ENCODE measurements at places on chromosomes 11 and 22.

DNA sequence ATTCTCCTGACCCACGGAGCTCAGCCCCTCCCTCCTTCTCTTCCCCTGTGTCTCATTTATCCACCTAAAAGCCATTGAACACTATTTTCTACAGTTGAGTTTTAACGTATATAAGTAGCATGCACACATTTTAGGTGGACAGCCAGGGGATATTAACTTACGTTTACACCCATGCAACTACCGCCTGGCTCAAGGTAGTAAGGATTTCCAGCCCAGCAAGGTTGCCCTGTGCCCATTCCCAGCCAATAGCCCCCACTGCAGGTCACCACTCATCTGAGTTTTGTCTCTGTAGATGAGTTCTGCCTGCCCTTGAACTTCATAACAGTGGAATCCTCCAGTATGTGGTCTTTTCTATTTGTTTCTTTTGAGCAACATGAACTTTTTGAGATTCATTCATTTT is 65.4 kb downstream of the SMIM38 start:
- no peak for DNase-seq

DNA sequence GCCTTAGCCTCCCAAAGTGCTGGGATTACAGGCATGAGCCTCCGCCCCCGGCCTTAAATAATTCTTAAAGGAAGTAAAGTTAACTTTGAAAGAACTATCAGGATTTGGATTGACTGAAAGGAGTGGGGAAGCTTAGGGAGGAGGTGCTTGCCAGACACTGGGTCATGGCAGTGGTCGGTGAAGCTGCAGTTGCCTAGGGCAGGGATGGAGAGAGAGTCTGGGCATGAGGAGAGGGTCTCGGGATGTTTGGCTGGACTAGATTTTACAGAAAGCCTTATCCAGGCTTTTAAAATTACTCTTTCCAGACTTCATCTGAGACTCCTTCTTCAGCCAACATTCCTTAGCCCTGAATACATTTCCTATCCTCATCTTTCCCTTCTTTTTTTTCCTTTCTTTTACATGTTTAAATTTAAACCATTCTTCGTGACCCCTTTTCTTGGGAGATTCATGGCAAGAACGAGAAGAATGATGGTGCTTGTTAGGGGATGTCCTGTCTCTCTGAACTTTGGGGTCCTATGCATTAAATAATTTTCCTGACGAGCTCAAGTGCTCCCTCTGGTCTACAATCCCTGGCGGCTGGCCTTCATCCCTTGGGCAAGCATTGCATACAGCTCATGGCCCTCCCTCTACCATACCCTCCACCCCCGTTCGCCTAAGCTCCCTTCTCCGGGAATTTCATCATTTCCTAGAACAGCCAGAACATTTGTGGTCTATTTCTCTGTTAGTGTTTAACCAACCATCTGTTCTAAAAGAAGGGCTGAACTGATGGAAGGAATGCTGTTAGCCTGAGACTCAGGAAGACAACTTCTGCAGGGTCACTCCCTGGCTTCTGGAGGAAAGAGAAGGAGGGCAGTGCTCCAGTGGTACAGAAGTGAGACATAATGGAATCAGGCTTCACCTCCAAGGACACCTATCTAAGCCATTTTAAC is at the start of gene NNMT:
Gene NNMT (plus strand): TSS at position 724 of the 929 bp plus-strand sequence. CDS start 158 bp downstream, at position 882.
- no peak for DNase-seq

- DNase-seq: no peak
These were observed 13.9 kb downstream of the OVCH2 start for GRCh38 chr11:7692426-7692825.

- no peak for DNase-seq
These were observed 1263.2 kb downstream of the FAM181B start for GRCh38 chr11:81470446-81470845.

DNA sequence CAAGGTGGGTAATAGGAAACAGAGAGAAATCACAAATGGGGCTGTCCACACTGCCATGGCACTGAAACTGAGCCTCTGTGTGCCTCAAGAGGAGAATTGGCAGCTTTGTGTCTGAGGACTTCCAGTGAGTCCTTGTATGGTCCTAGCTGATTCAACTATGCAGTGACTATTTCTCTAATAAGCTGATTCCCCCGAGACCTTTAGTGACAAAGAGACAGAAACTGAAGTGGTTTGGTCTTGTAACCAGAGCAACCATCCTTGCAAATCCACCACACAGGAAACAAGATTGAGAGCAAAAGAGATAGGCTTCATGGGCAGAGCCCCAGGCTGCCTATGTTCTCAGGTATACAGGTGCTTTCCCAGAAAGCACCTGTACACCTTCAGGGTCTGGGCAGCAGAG is 1038.5 kb downstream of the NTM start:
- no peak for DNase-seq

- DNase-seq: no peak
These were observed 982.8 kb downstream of the NTM start for GRCh38 chr11:132353255-132353654.

GRCh38 chr22:38706101-38706900 is 557 bp downstream of the GTPBP1 start:
- no peak for DNase-seq

- DNase-seq: no peak
These were observed 67.3 kb downstream of the HIPK3 start for GRCh38 chr11:33324302-33324985.

GRCh38 chr11:32439501-32440210 is 4.3 kb upstream of the WT1 start:
- DNase-seq: no peak

- peak; percentile 69 for DNase-seq
These were observed 6.3 kb upstream of the KCNJ5 start for GRCh38 chr11:128884703-128885338.

- DNase-seq: no peak
These were observed 1484.4 kb downstream of the LRRC4C start for GRCh38 chr11:39975091-39975490.

GRCh38 chr11:14861680-14862079 is 30.4 kb downstream of the CYP2R1 start:
- no peak for DNase-seq

- DNase-seq: no peak
These were observed 30.2 kb upstream of the CAVIN3 start for GRCh38 chr11:6350486-6350885.

GRCh38 chr11:113934761-113935160 is 30.2 kb downstream of the HTR3B start:
- no peak for DNase-seq

DNA sequence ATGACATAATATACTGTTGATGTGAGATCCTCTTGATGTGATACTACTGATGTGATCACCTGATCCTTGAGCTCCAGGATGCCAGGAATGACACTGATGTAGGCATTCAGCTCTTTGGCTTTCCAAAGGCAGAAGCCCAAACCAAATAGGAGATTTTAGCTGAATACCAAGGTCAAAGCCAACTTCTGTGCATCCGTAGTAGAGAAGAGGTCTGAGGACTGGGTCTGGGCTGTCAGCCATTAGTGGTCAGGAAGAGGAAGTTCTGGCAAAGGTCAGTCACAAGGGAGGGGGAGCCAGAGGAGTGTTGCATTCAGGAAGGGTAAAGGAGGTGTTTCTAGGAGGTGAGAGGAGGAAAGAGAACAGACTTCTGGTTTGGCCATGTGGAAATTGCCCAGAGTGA is 53.4 kb upstream of the PARVG start:
- DNase-seq: no peak

GRCh38 chr11:98417256-98417755 is 603.4 kb upstream of the CNTN5 start:
- DNase-seq: no peak

GRCh38 chr11:110900426-110900825 is 188.2 kb upstream of the ARHGAP20 start:
- no peak for DNase-seq

GRCh38 chr11:69054397-69055211 is 5.9 kb downstream of the TPCN2 start:
- DNase-seq: no peak

DNA sequence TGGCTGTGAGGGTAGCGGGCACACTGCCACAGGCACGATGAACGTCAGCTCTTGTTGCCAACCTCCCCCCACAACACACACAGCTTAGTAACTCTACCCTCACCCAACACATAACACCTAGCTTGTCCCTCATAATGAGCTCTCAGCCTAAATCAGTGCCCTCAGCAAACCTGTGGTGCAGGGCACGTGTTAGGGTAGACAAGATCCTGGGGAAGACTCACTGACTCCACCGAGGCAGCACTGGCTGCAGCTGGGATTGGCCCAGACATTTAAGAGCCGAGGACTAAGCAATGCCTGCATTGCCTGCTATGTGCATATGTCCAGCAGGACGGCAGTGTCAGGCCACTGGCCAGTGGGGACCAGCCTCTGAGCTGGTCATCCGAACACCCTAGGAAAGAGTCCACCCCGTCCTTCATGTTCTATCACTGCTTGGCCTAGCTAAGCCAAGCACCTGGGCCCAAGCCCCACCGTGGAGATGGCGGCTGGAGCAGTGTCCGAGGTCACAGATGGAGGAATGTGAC is 32.9 kb upstream of the TRIM29 start:
- DNase-seq: no peak

DNA sequence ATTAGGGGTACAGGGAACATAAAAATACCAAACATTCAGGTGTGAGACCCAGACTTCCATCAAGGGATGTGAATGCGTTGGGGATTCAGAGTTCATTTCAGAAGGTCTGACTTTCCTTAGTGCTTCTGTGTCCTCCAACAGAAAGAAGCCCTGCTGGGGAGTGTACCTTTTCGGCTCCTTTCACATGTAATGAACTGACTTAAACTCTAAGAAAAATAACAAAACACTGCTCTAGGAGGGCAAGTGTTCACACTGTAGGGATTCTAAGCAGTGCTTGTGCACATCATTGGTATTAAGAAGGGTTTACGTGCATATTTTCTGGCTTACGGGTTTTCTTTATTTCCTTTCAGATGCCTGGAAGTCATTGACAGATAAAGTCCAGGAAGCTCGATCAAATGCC is 15.7 kb upstream of the TTC36 start:
- no peak for DNase-seq
